ENCODE measurements at places on chromosomes 1 and 21. TPM values are rescaled to one million over a fixed set of nuclear protein-coding genes. Genes with fewer than 3 reads are reported as not detected.

Gene UROD
- 46.1 TPM for total RNA-seq

Gene AMY2A
- total RNA-seq: not detected

Gene ERICH3
- total RNA-seq: not detected

Gene OR2G6
- total RNA-seq: not detected

Gene ADAM30
- not detected for total RNA-seq

Gene ELF3
- total RNA-seq: 157 TPM

Gene OR2T33
- not detected for total RNA-seq

Gene SPATA17
- total RNA-seq: 2.8 TPM

Gene GFI1
- total RNA-seq: 0.20 TPM

Gene SLC30A10
- 0.05 TPM for total RNA-seq

Gene LRRN2
- 11.4 TPM for total RNA-seq

Gene CAPN8
- total RNA-seq: 1.8 TPM

Gene INAVA
- total RNA-seq: 39.8 TPM

Gene CGN
- 2.0 TPM for total RNA-seq

Gene KRTAP11-1
- total RNA-seq: not detected

All from A549 treated with Hydrocortisone at 1 μM for 4 hours (cell line).